Femur (tissue), 1 donor: ENCODE measurements at places on chromosomes 7 and 10.

DNA sequence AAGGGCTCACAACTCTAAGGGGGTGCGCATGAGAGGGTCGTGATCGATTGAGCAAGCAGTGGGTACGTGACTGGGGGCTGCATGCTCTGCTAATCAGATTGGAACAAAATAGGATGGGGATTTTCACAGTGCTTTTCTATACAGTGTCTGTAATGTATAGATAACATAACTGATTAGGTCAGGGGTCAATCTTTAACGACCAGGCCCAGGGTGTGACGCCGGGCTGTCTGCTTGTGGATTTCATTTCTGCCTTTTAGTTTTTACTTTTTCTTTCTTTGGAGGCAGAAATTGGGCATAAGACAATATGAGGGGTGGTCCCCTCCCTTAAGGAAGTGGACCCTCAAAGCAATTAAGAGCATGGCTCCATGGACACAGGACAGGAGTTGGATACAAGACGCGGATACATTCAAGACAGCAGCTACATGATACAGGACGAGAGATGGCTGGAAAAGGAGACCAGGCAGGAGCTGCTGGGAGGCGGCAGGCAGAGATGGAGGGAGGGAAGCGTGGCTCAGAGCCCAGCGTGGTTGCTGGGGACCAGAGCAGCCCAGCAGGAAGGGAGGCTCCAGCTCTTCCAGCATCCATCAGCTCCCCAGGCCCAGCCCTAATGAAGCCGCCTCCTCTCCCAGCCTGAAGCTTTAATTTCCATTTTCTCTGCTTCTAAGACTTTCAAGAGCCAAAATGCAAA is 31.6 kb downstream of the GSDME start:
- DNase-seq, result no peak

GRCh38 chr7:20438694-20439376 is 108.1 kb downstream of the ITGB8 start:
- DNase-seq, result no peak

DNA sequence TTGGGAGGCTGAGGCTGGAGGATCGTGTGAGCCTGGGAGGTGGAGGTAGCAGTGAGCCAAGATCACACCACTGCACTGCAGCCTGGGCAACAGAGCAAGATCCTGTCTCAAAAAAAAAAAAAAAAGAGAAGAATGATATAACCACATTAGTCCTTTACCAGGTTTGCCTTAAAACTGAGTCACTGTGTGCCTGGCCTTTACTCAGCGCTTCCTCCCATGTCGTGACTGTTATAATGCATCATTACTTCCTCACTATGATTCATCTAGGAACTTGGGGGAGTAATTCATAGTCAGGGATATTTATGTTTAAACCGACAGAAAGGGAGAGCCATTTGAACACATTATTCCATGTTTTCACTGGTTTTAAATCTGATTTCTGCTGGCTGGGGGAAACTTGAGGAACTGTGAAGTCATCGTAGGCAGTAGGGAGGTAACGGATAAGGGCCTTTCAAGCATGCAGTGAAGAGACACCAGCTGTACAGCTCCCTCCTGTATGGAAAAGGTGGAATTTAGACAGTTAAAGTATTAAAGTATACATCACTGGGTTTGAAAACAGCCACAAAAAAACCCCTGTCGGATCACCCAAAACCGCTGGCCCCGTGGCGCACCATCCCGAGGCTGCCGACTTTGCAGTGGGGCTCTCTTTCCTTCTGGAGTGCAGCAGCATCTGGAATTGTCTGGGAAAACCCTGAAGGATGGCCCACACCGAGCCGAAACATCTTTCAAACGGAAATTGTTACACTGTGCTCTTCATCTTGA is 119.8 kb downstream of the NKX6-2 start:
- DNase-seq, result no peak

DNA sequence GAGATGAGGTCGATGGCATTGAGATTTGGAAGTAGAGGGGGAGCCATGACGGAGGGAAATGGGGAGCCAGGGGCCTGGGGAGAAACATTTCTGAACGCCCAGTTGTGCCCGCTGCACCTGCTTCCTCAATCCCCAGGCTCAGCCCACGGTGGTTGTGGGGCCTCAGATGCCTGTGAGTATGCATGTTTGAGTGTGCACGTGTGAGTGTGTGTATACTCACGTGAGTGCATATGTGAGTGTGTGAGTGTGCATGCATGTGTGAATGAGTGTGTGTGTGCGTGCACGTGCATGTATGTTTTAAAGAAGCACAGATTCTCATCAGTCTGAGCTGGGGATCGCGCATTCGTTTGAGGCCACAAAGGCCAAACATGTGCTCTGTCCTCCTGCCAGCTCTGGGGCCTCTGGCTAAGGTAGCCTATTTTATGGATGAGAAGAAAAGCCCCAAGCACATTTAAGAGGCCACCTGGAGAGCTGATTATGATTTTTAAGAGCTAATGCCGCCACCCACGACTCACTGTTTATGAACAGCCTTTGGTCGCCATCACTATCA is 154.8 kb downstream of the ARHGAP12 start:
- no peak for DNase-seq

DNA sequence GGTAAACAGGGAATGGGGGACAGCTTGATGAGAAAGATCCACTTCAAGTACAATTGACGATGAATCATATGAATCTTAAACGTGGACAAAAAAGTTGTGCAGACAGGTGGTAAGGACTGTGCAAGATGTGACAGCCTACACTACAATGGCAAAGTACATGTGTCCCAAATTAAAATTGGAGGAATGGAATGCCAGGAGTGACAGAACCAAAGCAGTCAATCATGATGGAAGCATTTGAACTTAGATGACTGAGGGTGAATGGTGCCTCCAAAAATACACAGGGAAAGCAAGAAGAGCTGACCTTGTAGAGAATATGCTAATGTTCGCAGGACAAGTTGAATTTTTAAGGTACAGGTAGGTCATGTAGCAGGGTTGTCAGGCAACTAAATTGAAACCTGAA is 150.3 kb upstream of the WNT16 start:
- DNase-seq, result no peak

GRCh38 chr7:75789361-75789924 is 17.4 kb upstream of the CCL26 start:
- peak; percentile 35 for DNase-seq

GRCh38 chr10:101986624-101986971 is 69.4 kb downstream of the ARMH3 start:
- DNase-seq, result no peak

GRCh38 chr10:90925079-90926029 is 4.5 kb upstream of the ANKRD1 start:
- no peak for DNase-seq

DNA sequence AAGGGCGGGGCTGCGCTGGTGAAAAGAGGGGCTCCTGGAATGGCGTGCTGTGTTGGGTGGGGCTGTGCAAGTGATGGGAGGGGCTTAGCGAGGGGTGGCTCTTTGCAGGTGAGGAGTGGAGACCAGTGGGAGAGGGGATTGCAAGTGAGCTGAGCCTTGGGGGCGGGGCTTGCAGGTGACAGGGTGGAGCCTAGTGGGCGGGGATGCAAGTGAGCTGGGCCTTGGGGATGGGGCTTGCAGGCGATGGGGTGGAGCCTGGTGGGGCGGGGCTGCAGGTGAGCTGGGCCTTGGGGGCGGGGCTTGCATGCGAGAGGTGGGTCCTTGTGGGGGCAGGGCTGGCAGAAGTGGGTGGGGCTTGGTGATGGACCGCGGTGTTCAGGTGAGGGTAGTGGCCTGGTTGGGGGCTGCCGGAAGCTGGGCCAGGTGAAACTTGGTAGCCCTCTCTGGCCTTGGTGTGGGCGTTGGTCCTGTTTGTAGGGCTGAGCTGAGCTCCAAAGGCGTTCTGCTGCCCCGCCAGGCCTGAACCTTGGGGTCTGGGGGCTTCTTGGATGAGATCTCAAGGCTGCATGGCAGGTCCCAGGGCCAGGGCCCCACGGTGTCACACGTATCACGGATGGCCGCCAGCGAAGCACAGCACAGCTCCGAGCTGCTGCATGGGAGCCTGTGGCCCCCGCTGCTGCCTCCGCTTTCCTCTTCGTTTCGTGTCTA is 743 bp upstream of the PITRM1 start:
- no peak for DNase-seq

GRCh38 chr10:62869958-62870357 is 53.8 kb upstream of the EGR2 start:
- no peak for DNase-seq

DNA sequence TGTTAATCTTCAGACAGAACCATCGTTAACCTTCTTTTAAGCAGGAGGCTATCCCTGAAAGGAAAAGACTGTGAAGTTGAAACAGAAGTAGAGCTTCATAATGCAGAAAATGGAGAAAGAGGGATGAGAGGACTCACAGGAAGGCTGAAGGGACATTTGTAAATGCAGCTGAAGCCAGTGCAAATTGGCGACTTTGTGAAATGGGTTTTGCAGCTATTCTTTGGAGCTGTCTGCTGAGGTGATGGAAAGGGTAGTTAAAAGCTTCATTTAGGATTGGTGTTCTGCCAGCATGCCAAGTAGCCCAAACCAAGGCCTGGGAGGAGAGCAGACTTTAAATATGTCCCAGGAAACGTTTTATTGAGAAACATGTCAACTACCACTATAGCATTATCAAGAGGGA is 122.7 kb downstream of the INSYN2A start:
- no peak for DNase-seq

- DNase-seq, result no peak
Measured at GRCh38 chr7:130942211-130942964, 208.4 kb upstream of the KLF14 start.

DNA sequence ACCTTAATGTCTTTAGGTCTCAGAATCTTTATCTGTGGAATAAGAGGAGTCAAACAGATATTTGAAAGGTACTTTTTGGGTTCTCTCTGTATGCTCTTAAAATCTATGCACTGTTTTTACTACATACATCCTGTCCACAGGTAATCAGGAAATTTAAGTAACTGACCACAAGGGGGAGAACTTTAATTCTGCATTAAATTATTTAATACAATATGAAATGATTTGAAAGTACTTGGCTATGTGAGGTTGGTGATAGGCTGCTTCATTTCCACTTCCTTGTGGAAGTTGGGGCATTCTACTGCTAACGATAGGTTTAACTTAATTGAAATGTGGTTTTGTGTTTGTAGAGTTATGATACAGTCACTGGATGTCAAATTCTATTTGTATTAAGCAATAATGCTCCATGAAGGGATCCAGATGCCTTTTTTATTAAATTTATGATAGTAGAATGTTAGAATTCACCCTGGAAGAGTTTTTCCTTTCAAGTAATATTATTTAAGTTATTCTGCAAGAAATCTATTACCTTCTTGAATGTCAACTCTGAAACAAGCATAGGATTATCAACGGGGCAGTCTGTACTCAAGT is 6.0 kb downstream of the TEX47 start:
- DNase-seq, result no peak
